ENCODE measurements at places on chromosomes 3 and 15.
A peak's percentile ranks its signal among the peaks of the same experiment; 100 is the strongest.

- DNase-seq, result peak; percentile 54
These were observed 1.1 kb upstream of the FGF7 start for GRCh38 chr15:49421991-49422390.

DNA sequence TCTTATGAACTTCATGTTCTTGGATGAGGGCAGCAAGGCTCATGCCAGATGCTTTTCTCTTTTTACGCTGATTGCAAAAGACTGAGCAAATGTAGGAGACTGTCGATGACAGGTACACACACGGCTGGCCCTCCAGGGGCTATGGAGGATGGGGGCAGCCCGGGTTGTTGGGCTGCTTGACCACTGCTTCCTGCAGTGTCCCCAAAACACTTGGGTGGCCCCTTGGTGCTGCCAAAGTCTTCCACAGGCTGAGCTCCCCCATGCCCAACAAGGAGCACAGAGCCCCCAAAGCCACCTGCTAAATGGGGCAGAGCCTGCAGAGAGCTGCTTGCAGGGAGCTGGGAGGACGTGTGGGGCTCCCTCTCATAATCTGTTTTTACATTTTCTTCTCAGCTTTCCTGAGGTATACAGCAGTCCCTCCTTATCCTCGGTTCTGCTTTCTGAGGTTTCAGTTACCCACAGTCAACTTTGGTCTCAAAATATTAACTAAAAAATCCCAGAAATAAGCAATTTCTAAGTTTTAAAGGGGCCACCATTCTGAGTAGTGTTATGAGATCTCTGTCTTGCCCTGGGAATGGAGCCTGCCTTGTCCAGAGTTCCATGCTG lies 7.3 kb downstream of the PRR23E start:
- no peak for DNase-seq

- no peak for DNase-seq
These were observed 91.9 kb upstream of the VGLL4 start for GRCh38 chr3:11735638-11736037.

DNA sequence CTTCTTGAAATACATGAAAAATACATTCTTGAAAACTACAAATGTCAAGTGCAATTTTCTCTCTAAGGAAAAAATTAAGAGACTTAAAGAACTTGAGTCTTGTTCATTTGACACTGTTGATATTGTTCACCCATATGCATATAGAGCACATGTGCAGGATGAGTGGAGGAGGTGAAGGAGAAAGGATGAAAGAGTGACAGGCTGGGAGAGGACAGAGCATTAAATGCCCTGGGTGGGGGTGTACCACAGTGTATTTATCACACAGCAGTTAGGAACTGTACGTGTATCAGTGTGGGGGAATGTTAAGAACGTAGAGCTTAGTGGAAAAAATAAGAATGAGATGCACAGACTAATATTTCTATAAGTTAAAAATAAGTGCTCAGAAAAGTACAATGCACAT lies 45.7 kb downstream of the CTDSPL start:
- DNase-seq, result no peak

All from HFFc6 (cell line).